ENCODE measurements at places on chromosomes 13 and 19.

GRCh38 chr13:50422181-50423148, 407.2 kb downstream of the KCNRG start:
- DNase-seq, result no peak

- DNase-seq, result no peak
Observed at GRCh38 chr19:31340042-31341025, 8.9 kb downstream of the TSHZ3 start.

DNA sequence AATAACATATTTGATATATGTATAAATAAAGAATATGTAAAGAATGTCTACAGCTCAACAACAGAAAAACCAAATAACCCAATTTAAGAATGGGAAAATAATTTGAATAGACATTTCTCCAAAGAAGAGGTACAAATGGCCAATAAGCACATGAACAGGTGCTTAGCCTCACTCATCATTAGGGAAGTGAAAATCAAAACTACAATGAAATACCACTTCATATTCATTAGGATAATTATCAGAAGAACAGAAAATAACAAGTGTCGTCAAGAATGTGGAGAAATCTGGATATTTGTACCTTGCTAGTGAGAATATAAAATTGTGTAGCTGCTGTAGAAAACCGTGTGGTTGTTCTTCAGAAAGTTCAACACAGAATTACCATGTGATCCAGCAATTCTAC, 8.4 kb upstream of the SUPT20H start:
- no peak for DNase-seq

DNA sequence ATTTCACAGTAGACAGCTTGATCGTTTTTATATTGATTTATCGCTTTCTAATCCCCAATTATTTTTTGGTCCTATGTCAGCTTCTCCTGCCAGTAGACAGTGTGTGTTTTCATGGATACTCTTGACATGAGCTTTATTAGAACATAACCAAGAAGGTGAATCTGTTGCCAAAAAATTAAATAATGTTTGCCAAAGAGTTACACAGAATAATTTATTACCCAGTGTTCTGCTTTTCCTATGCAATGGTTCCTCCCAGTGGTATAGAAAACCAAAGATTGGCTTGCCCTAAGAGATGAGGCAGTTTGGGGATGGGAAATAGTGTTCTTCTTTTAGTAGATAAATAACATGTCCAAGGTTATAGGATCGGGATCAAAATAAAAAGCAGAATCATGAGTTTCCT, 8.5 kb upstream of the FRY start:
- no peak for DNase-seq

- no peak for DNase-seq
Observed at GRCh38 chr19:34256835-34257558, 2.6 kb downstream of the GARRE1 start.

GRCh38 chr19:34220472-34221063, 33.8 kb upstream of the GARRE1 start:
- peak; percentile 14 for DNase-seq
